ENCODE measurements at places on chromosomes 12 and 14.
A peak's percentile ranks its signal among the peaks of the same experiment; 100 is the strongest.

DNA sequence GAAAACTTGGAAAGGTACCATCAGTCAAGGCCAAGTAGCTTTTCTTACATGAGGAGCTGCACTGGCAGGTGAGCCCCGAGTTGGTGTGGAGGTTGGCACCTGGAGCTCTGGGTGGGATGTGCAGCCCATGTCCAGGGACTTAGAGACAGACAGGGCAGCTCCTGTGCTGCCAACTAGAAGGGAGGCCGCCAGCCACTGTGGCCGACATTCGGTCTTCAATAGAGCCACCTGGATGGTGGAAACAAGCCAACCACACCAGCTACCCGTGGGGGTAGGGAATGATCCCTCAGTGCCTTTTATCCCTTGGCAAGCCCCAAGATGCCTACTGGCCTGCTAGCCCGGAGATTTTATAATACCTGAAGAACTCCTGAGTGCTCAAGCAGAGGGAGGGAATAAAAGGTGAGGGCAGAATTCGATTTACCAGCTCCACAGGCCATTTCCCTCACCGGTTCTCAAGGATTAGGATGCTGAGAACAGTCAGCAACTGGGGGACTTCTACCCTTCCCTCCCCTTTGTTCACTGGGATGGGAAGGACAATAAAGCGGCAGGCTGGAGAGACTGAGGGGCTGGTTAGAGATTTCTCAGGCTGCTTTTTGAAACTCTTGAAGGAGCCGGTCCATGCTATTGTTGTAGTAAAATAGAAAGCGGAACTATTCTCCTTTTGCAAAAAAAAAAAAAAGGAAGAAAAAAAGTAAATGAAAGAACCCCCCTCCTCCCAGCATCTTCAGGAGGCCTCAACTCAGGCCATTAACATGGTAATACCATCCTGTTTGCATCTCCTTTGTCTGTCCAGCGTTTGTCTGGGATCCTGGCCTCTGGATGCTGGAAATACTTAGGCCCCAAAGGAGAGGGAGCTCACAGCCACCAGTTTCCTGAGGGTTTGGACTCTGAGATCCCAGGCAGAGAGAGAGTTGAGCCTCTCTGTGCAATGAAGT, 321.6 kb downstream of the ZFP36L1 start:
- DNase-seq = no peak

GRCh38 chr12:109169262-109169661, 52.9 kb downstream of the ACACB start:
- DNase-seq = peak; percentile 48

- no peak for DNase-seq
Observed at GRCh38 chr12:28876196-28876798, 272.8 kb upstream of the FAR2 start.

GRCh38 chr12:32446316-32447119, 47.2 kb downstream of the FGD4 start:
- DNase-seq = no peak

DNA sequence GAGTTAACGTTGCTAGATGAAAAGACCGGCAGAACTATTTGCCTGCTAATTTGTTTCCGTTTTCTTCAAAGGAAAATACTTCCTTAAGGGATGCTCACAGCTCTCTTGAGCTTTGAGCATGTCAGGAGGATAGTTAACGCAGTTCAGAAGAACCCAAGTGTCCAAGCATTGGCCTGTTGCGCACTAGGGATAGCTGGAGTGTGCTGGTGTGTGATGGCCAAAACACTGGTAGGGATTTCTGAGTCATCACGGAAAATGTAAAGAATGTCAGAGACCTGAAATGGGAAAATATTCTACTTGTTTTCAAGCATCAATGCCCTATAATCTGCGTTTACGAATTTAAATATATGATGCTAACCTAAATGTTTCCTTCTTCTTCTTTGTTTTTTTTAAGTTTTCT, 97.8 kb downstream of the VRK1 start:
- no peak for DNase-seq

GRCh38 chr14:73721101-73721821, 7.1 kb upstream of the PNMA1 start:
- no peak for DNase-seq

DNA sequence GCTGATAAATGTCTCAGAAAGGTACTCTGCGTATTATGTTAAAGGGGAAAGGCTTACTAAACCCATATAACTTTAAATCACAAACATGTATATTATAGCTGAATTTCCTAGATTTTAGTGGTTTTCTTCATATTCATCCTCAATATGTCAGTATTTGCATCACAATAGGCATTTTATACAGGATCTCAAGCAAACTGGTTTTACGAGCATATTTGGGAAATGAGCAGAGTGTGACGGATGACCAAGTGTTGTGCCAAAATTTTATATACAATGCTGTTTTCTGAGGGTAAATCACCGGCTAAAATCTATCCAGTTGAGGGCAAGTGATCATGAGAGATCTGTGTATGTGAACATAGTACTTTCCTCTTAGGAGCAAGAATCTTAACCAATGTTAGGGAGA, 8.4 kb downstream of the CPM start:
- DNase-seq = no peak

Measured in posterior vena cava (tissue), 2 donors.